ENCODE measurements at places on chromosomes 4 and X.

- DNase-seq, result no peak
These were observed 359.0 kb upstream of the ATOH1 start for GRCh38 chr4:93469560-93469959.

DNA sequence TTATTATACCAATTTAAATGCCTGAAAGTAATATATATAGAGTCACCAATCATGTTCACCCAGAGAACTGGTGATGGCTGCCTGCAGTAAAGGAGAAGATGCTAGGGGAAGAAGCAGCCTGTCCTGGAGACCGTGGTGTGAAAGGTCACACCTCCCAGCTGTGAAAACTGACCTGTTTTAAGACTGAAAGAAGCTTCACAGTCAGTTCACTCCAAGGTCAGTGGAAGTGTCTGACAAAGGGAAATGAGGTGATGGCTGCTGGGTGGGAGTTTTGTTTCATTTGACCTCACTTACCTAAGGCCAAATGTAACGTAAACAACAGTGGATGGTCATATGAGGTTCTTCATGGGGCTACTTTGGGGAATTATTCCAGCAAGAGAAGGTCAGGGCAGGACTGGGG is 352.1 kb upstream of the GATB start:
- no peak for DNase-seq

GRCh38 chr4:53917729-53918128 is 146.7 kb downstream of the CHIC2 start:
- no peak for DNase-seq

GRCh38 chrX:7925867-7926472 is 1.2 kb downstream of the PNPLA4 start:
- DNase-seq, result peak; percentile 6

DNA sequence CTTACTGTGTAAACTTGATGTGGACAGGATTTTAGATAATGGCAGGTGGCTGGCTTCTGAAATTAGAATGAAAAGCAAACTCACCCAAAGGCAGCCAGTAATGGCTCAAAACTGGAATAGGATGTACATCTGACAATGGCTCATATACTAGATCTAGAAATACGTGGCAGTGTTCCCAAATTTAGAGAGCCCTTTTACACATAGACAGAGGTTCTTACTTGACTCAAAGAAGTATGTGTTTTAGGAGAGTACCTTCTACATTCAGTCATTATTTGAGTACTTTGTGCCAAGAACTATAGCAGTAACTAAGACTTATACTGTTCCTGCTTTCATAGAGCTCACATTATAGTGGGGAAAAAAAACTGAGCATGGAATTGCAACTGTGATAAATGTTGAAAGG is 48.0 kb downstream of the UBE2K start:
- no peak for DNase-seq

DNA sequence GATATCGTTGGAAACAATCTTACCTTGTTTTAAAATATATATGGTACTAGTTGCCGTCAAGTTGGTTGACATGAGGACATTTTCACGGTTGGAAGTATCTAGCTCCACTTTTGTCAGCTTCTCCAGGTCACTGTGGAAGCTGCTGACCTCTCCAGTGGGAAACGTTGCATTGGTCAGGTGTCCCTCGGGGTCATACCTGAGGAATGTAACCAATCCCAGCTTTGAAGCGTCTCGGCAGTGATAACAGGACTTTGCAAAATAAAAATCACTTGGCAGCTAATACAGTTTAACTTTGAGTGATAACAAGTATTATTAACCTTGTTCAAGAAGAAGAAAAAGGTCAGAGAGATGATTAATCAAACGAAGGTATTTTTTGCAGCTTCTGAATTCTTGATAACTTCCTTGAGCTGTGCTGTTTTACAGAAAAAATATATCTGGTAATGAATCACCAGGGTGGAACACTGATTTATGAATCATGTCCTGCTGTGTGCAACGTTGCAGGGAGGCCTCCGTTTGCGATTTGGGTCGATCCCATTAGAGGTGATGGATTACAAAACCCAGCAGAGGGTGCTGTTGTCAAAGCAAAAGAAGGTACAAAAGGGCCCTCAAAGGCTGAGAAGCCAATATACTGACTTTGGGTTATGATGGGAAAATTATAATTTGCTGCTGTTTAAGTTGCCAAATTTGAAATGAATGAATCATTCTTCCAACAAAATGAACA is 60.1 kb downstream of the SH2D1A start:
- DNase-seq, result peak; percentile 8

GRCh38 chrX:137387646-137388045 is 178.3 kb upstream of the ZIC3 start:
- no peak for DNase-seq
